ENCODE measurements at places on chromosomes 12 and 14.

GRCh38 chr12:19800884-19801283 lies 361.6 kb downstream of the AEBP2 start:
- no peak for DNase-seq

DNA sequence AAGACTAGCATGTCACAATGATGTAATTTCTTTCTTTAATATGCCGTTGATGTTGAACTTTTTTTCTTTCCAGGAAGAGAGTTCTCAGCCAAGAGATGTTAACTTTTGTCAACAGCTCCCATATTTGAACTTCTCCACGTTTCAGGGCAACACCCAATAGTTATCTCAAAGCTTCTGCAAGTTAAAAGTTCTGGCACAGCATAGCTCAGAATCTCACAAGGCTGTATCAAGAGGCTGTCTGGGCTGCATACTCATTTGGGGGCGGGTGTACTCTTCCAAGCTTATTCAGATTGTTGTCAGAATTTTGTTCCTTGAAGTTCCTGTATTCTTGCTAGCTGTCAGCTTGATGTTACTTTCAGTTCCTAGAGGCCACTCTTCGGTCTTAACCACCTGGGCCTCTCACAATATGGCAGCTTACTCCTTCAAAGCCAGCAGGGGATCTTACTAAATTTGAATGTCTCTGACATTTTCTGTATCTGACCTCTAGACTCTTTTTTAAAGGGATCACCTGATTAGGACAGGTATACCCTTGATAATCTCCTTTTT lies 38.9 kb downstream of the KCNC2 start:
- DNase-seq = no peak

DNA sequence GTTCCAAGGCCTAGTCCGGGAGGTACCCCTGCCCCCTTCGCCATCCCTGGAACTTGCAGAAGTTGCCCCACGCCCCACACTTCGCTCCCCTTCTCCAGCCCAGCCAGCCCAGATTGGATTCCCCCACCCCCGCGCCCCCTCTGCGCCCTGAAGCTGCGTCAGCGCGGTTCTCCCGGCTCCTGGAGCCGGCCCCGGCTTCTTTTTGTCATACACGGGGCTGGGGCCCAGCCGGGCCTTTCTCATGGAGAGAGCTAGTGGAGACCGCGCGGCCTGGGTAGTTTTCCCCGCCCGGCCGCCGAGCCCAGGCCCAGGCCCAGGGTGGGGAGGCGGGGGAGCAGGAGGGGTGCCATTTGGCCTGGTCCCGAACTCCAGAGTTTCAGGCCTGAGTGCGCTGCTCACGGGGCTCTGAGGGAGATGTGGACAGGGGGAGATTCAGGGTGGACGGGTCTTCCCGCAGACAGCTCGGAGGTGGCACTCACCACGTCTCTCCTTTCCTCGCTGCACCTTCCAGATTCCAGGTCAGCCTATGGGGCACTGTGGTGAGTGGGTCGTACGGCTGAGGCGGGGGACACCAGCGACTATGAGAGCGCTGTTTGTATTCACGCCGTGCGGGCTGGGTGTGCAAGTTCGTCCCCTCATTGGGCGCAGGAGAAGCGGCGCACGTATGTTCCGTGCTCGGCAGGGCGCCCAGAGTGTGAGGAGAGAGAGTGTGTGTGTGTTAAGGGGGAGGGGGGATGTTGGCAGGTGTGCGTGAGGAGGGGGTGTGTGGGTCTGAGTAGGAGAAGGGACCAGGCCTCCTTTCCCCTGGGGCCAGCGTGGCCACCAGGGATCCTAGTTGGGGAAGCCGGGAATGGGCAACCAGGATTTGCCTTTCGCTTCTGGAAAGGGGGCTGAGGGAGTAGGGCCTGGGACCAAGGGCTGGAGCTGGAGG lies 785 bp upstream of the LHX5 start:
- no peak for DNase-seq

DNA sequence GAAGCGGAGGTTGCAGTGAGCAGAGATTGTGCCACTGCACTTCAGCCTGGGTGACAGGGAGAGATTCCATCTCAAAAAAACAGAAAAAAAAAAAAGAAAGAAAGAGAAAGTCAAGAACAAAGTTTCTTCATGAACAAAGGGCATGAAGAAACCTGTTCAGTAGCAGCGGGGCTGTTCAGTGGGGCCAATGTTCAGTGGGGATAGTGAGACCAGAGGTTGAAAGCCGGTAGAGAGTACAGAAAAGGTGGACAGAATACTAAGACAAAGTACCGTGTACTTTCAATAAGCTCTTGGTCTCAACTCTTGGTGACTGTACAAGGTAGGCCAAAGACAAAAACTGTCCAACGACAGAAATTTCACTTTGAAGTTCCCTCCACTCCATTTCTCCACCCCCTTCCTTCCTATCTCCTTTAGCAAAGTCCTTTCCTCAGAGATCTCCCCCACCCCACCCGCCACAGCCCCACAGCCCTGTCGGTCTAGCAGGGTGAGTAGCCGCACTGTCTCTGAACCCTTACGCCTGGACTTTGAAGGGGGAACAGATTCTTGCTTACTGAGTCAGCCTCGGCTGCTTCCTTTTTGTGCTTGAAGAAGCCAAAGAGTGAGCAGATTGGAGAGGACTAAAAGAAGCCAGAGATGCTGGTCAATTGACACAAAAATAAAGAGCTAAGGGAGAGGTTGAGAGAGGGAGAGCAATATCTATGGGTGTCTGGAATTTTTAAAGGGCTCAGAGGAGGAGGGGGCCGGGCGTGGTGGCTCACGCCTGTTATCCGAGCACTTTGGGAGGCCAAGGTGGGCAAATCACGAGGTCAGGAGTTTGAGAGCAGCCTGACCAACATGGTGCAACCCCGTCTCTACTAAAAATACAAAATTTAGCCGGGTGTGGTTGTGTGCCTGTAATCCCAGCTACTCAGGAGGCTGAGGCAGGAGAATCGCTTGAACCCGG lies 44.2 kb upstream of the FOS start:
- DNase-seq = no peak

- no peak for DNase-seq
Measured at GRCh38 chr14:54447231-54447692, 6.1 kb upstream of the CNIH1 start.

DNA sequence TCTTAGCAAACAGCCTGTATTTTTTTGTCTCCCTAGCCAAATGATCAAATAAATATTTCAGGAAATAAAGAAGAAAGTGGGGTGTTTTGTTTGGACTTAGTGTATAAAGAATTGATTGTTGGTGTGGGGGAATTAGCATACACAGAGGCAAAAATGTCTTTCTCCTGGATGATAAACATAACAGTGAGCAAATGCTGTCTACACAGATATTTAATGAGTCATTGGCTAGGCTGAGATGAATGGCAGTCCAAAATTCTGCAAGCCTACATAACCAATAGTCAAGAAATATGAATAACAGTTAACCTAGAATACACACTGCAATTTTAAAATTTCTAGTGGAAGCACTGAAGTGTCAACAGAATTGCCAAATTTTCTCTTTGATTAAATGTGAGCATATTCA lies 35.8 kb downstream of the MYF5 start:
- DNase-seq = no peak

DNA sequence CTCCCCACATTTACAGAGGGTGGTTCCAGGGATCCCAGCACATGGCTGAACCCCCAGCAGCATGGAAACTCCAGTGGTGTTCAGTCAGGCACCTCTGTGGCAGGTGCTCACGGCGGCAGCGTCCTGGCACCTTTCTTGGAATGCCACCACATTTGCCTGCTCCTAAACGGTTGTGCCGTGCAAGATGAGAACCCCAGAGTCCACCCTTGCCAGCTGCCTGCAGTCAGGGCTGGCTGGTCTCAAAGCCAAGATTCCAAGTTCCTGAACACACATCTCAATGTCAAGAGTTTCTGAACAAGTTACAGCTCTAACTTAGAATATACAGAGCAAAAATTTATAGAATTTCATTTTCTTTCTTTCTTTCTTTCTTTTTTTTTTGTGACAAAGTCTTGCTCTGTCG lies 38.7 kb downstream of the DDX51 start:
- no peak for DNase-seq

DNA sequence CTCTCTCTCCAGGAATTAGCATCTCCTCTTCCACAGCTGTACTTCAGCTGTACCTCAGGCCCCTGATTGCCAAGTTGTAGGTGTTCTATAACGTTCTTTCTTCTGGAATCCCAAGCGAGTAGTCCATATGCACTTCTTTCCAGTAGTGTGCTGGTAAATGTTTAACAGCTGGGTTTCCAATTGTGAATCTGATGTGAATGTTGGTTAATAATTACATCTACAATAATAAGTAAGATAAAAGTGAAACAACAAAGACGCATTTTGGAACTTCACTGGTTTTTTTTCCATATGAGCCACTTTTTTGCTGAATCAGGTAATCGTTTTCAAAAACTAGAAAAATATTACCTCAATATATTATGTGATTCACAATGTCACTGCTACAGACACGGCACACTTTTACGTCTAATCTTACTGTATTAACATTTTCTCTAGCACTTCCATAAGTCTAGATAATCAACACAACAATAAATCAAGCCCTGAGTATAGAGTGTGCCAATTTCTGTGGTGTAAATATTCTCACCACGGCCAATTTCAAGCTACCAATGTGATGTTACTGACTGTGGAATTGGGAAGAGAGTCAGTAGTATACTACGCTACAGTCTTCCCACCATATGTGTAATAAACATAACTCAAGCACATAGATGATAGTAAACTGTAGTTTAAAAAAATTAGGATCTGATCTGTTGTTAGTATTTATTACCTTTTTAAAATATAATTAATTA lies 113.0 kb downstream of the ZFP36L1 start:
- DNase-seq = no peak

DNA sequence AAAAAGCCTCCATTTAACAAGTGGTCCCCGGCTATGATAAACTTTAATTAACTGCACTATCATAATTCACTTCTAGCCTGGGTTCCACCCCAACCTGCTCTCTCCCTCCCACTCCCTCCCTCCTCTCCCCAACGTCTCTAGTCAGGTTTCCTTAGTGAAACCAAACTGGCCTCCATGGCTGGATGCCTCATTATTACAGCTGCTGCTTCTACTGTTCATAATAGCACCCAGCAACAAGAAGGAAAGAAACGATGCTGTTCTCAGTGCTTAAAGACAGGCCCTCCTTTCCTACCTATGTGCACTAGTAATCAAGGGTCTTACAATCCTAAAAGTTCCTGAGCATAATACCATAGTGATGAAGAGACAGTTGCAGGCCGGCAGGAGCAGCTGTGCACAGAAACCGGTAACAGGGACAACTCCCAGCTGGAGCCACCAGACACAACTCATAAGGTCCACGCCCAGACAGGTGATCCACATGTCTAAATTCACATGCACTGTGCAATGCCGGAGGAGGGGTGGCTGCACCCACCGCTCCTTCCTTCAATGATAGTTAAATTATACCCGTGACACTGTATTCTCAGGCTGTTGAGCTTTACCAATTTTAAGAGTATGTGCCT lies 6.2 kb downstream of the IRF2BPL start:
- DNase-seq = no peak

GRCh38 chr12:44020555-44020954 lies 184.7 kb downstream of the TMEM117 start:
- no peak for DNase-seq

GRCh38 chr12:81150382-81150781 lies 72.5 kb downstream of the ACSS3 start:
- no peak for DNase-seq

- no peak for DNase-seq
Measured at GRCh38 chr12:96020314-96021003, 14.9 kb downstream of the LTA4H start.

DNA sequence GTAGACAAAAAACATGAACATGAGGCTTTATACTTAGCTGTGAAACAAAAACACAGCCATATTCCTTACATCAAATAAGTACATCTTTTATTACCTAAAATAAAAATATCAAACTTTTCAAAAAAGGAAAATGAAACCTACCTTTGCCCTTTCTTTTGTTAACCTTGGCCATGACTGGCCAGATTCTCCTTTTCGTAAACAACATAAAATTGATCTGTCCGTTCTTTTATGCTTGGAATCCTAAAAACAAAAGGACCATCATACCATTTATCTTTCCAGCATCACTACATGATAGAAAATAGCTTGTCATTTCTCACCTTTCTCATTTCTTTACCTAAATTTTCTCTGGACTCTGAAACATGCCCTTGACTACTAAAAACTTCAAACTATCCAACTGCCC lies 16.5 kb downstream of the PTGES3 start:
- no peak for DNase-seq

DNA sequence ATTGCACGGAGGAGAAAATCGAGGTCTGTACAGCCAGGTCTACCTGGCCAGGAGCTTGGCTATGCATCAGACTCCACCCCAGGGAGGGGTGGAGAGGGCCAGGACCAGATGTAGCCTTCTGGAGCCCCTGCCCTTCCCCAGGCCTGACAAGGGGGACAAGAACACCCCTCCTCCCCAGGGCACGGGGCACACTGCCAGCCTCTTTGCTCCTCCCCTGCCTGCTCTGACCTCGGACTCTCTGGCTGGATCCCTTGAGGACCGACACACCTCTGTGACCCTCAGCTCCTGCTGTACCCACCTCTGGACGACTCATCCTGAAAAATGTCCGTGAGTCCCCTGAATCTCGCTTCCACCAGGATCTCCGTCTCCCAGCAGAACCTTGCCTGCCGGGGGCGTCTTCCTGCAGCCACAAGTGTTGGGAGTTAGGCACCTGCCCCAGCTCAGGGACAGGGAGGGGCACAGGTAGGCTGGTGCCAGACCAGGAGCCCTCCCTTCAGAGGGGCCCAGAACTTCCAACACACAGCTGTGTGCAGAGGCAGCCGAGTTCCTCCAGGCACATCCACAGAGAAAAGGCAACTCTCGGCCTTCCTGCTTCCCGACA lies 21.8 kb downstream of the AHNAK2 start:
- DNase-seq = no peak

DNA sequence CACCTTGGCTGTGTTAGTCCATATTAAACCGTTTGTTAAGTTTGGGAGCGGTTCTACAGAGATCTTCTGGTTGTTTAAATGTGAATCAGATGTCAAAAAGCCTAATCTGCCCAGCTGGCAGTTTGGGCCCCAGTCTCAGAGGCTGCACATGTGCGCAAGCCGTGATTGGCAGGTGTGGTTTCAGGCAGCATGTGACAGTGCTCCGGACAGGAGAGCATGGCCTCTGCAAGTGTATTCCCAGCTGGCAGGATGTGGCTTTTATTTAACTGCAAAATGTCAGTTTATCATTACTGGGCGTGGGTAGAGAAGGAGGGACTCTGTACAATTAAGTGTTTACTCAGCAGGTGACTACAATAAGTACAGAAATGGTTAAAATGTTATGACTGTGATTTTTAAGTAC lies 77.5 kb downstream of the PELI2 start:
- no peak for DNase-seq

- no peak for DNase-seq
Measured at GRCh38 chr14:105066240-105067071, 1.2 kb upstream of the GPR132 start.

GRCh38 chr14:68471029-68471963 lies 321.6 kb downstream of the ZFP36L1 start:
- DNase-seq = no peak

GRCh38 chr12:104903648-104904423 lies 54.3 kb downstream of the SLC41A2 start:
- no peak for DNase-seq
